Posterior vena cava (tissue), 2 donors: ENCODE measurements at places on chromosomes 7 and 10. TPM values are rescaled to one million over a fixed set of nuclear protein-coding genes. Genes with fewer than 3 reads are reported as not detected.

FAM237B gene
- not detected for total RNA-seq

TRPV6 gene
- total RNA-seq, result not detected

OR2A5 gene
- total RNA-seq, result not detected

TFEC gene
- 13.5 TPM for total RNA-seq

PPP1R9A gene
- total RNA-seq, result 15.5 TPM

GBF1 gene
- 32.6 TPM for total RNA-seq

TMEM196 gene
- total RNA-seq, result 1.6 TPM

FAM180A gene
- 11.9 TPM for total RNA-seq

GIMAP4 gene
- total RNA-seq, result 30.1 TPM

NODAL gene
- total RNA-seq, result not detected

UBTD1 gene
- 15.6 TPM for total RNA-seq

DNA sequence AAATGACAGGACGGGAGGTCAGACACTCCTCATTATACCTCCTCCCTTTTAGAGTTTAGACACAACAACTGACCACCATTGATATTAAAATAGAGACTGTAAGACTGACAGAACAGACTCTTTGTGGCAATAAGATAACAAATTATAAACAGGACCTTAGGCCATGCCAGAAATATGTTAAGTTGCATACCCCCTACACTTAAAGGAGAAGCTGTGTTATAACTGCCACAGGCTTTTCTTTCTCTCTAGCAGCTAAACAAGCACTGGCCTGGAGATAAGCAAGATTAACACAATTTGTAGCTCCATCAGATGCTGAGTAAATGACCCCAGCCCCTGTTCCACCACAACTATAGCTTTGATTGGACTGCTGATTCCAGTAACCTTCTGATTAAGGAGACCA, 10.5 kb upstream of the UNC5B start:
- no peak for DNase-seq

DNA sequence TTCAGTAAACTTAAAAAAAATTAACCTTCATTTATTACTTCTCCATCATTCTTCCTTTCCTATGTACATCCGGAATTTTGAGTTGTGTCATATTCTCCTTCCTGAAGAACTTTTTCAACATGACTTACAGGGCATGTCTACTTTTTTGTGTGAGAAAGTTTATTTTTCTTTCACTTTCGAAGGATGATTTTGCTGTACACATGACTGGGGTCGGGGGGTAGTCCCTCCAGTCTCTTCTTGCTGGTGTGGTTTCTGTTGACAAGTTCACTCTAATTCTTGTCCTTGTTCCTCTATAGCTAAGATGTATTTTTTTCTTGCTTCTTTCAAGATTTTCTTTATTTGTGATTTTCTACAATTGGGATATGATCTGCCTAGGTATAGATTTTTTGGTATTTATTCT, 55.8 kb downstream of the INPP5A start:
- DNase-seq, result no peak

DNA sequence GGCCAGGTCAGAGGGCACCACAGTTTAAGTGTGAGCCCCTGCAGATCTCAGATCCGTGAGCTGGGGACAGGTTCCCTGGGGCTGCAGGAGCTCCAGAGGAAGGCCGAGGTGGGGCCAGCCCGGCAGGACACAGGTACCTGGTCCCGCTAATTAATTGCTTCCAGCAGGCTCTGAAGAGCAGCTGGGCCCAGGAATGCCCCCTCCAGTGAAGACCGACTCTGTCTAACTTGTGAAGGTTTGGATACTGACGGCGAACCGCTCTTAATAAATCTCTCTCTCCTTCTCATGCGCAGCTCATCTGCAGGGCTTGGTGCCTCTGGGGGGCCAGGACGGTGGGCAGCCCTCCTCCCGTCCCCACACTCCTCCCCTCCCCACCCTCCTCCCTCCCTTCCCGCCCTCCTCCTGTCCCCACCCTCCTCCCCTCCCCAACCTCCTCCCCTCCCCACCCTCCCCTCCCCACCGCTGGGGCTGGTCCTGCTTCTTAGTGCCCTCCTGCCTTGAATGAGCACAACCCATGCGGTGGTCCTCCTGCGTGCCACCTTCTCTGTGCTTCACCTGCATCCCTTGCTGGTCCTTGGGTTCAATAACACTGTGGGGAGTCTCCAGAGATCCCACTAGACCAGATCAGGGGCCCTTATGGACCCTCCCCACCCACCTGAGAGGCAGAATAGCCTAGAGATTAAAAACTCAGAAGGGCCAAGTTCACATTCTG, 38.3 kb downstream of the PDGFA start:
- peak; percentile 50 for DNase-seq

- DNase-seq, result no peak
Measured at GRCh38 chr10:118944959-118945633, 84.4 kb upstream of the NANOS1 start.

GRCh38 chr10:131905603-131906268, 4.9 kb downstream of the PPP2R2D start:
- peak; percentile 44 for DNase-seq

GRCh38 chr7:956031-956430, 1.6 kb upstream of the ADAP1 start:
- peak; percentile 68 for DNase-seq

GRCh38 chr10:43876976-43877375, 228.3 kb upstream of the ZNF32 start:
- DNase-seq, result no peak

- no peak for DNase-seq
Measured at GRCh38 chr7:156650042-156650441, 9.5 kb downstream of the RNF32 start.

DNA sequence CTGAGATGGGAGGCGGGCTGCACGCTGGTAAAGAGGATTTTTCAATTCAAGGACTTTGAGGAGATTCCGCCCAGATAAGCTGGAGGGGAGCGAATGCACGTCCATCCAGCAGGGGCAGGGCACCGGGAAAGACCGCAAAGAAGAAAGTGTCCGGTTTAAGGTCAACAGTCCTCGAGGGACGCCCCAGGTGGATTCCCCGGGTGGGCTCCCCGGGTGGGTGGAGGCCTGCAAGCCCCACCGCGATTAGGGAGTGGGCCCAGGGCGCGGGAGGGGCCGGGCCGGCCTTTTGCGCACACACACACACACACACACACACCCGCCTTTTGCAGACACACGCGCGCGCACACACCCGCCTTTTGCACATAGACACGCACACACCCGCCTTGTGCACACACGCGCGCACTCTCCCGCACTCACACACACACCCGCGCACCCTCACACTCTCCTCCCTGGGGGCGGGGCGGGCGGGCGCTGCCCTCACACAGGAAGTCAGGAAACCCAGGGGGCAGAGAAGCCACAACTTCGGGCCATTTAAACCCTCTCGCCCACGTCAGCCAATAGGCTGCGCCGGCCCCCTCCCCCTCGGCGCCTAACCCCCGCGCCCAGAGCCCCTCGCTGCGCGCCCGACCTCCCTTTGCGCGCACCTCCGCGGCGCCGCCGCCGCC, 615 bp downstream of the ARHGAP12 start:
- DNase-seq, result peak; percentile 81

DNA sequence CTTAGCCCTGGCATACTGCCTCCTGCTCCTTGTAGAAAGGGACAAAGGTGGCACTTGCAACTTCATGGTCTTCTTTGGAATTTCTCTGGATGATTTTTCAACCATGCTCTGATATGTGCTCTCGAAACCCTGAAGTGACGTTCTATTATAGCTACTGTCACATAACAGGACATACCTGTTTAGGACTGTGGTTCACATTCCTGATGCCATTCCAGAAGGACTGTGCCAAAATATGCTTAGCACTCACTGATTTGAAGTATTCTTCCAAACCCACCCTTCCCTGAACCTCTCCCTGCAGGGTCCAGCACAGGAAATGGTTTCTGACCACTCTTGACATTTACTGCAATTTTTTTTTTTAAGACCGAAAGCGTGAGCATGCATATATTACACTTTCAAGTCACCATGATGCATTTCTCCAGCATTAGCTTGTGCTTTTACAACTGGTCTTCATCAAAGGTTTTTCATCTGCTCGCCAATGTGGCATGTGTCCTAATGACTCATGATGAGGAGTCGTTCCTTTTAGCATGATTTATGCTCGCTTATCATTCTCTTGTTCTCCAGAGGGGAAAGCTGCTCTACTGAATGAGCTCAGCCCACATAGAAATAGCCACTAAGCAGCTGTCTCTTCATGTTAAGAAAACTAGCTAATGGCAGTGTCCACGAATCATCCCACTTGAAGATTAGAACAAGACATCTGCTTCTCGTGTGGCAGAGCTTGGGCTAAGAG, 135.2 kb downstream of the ADAM12 start:
- DNase-seq, result no peak

- no peak for DNase-seq
Measured at GRCh38 chr7:70497793-70498192, 634.2 kb upstream of the GALNT17 start.

DNA sequence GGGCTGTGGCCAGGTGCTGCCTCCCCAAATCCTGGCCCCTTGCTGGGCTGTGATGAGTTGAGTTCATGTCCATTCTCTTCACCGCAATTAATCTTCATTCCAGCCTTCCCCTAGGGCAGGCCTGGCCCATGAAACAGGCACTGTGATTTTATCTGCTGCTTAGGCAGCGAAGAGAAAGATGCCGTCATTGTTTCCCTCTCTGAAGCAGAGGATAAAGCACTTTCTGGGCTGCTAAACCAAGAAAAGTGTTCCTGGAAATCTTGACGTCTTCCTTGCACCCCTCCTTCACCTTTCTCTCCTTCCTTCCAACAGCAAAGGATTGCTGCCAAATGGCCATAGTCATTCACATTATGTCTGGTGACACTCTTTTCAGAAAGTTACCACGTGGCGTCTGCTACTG, 265.9 kb downstream of the ZEB1 start:
- DNase-seq, result no peak
